ENCODE measurements at places on chromosomes 5 and 9.

- DNase-seq, result no peak
Observed at GRCh38 chr5:143695244-143695864, 116.6 kb upstream of the HMHB1 start.

DNA sequence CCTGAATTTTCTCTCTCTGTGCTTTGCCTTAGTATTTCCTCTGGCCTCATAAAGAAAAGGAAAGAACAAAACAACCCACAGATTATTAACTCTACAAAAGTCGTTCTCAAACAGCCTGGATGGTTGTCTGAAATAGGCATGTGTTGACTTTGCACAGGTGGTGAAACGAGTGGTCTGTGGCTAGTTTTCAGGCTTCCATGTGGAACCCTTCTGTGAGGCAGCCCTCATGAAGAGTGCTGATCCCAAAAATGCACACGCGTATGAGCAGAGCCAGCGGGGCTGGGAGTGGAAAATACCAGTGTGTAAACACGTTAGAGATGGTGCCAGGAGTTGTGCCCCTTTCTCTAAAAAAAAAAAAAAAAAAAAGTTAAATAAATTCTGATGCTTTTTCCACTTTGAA is 4.9 kb upstream of the PSAT1 start:
- no peak for DNase-seq

GRCh38 chr9:94855903-94856302 is 129.4 kb downstream of the AOPEP start:
- DNase-seq, result no peak

DNA sequence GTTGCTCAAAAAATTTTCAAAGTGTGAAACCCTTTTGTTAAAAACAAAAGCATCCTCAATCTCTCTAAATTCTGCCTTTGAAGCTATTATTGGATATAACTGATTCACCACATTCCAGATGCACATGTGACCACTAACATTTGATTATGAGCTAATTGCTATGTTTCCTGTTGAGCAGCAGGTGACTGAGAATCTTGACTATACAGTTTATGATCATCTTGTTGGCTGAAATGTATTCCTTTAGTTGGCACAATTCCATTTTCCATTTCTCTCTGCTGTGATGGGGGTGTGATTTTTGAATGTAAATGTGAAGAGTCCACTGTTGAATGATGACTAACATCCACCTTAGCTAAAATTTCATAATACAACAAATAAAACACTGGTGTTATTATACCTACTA is 10.7 kb downstream of the LYSMD3 start:
- no peak for DNase-seq

- no peak for DNase-seq
Observed at GRCh38 chr9:127027694-127028093, 94.7 kb downstream of the ANGPTL2 start.

GRCh38 chr9:136544548-136544963 is 1.3 kb downstream of the NOTCH1 start:
- DNase-seq, result no peak

Data from retinal pigment epithelial cell (primary cell).